Heart left ventricle (tissue), 16 donors: ENCODE measurements at places on chromosomes 5 and 9. TPM values are rescaled to one million over a fixed set of nuclear protein-coding genes. Genes with fewer than 3 reads are reported as not detected.

The GDA gene
- 0.12 TPM for total RNA-seq

The SPINK13 gene
- total RNA-seq: not detected

The PHYHD1 gene
- 18.1 TPM for total RNA-seq

The GRIN1 gene
- total RNA-seq: not detected

The IL13 gene
- not detected for total RNA-seq

The GOLPH3 gene
- 34.4 TPM for total RNA-seq

The PCDHGA9 gene
- 5.2 TPM for total RNA-seq

The LECT2 gene
- not detected for total RNA-seq

The SLIT3 gene
- total RNA-seq: 13.0 TPM

The MYO10 gene
- 2.5 TPM for total RNA-seq

The C7 gene
- total RNA-seq: 198 TPM

The KIAA0825 gene
- 2.3 TPM for total RNA-seq

The CMYA5 gene
- total RNA-seq: 2,421 TPM

The AGXT2 gene
- not detected for total RNA-seq

The FASTKD3 gene
- 4.9 TPM for total RNA-seq
